ENCODE measurements at places on chromosomes 6 and 20.

- DNase-seq = no peak
Measured at GRCh38 chr6:7761051-7761450, 35.2 kb downstream of the BMP6 start.

- DNase-seq = no peak
Measured at GRCh38 chr6:22083119-22083518, 213.7 kb downstream of the PRL start.

- no peak for DNase-seq
Measured at GRCh38 chr20:5197270-5197827, 70.5 kb downstream of the CDS2 start.

DNA sequence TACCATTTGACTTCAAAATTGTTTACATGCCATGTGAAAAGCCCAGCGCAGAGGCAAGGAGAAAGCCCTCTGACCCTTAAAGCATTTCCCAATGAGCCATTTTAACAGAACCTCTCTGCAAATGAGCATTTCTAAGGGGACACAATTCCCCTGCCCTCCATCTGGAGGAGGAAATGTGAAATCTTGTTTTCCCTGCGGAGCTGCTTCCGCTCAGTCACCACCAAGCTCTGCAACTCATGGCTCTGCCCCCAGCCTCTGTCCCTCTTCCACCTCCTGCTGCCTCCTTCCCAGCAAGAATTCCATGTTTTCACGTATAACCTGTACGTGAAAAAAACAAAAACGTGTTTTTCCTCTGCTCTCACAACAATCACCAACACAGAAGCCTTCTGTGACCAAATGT lies 12.3 kb downstream of the RIN2 start:
- no peak for DNase-seq

GRCh38 chr6:33166363-33166762 lies 25.9 kb downstream of the COL11A2 start:
- DNase-seq = no peak

DNA sequence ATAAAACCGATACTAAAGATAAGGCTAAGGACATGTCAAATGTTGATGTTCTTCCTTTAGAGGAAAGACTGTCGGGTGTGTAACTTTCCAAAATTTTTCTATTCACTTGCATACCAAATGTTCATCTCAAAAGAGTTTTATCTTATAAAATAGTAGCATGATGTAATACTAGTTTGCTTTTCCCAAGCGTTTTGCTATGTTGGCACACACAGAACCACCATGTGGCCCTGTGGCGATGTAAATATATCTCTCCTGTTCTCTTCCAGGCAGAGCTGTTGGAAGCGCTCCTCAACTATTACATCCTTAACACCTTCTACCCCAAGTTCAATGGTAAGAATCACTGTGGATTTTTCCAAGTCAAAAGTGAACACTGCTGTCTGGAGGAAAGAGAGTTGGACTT lies 26.5 kb downstream of the LBP start:
- no peak for DNase-seq

DNA sequence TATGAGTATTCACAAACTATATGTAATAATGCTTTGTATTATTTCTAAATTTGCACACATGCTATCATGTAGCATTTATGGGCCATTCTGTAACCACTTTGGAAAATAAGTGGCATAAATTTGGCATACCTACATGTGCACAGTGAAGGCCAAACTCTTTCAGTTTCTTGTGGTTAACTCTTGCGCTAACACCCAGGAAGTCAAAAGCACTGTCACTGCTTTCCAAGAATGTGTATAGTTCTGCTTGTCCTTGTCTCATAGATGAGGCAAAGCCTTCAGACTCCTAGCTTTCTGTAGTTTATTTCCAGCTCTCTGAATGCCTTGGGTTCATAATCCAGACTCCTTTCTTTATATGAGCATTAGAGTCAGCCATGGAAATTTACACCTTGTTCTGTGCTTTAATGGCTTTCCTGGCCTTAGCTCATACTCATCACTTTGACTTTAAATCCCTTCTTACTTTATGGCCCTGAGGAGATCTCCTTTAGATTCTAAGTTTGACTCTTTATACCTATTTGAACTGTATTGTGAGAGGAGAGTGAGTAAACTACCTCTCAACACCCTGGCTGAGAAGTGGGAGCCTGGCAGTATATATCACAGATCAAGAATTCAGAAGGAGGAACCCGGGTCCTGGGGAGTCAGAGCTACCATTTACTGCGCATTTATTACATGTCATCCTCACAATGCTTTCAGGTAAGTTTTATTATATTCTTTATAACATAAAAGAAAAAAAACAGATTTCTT lies 949 bp upstream of the SLC17A3 start:
- no peak for DNase-seq

- no peak for DNase-seq
Measured at GRCh38 chr20:25399037-25399430, 8.4 kb upstream of the ABHD12 start.

- no peak for DNase-seq
Measured at GRCh38 chr6:149492798-149493343, 8.1 kb upstream of the ZC3H12D start.

- no peak for DNase-seq
Measured at GRCh38 chr20:49982072-49982345, 771 bp upstream of the SNAI1 start.

- DNase-seq = no peak
Measured at GRCh38 chr6:47360388-47360787, 50.7 kb upstream of the TNFRSF21 start.

DNA sequence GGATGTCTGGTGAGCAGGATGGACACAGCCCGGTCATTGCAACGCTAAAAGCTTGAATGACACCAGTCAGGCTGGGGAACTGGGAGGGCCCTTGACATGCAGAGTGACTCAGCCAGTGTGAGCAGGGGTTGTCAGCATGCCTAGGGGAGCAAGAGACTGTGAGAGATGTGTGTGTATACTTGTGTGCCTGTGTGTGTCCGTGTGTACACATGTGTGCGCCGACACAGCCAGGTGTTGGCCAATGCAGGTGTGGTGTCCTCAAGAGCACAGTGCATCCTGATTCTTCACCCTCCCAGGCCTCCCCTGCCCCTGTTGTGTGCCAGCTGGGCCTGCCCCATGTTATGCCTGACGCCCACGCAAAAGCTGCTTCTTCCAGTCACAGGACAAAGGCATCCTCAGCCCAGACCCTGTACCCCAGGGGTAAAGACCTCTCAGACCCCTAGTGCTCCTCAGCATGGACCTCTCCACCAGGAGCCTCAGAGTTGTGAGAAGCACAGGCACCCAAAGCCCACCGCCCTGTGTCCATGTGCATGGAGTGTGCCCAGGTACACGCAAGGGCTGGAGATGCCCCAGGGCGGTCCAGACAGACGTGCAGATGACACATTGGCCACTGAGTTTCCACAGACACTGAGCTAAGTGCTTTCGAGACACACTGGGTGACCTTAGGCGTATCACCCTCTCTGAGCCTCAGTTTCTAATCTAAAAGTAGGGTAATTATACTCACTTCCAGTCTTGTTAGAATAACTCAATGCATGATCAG lies 16.6 kb downstream of the NRSN2 start:
- no peak for DNase-seq

- no peak for DNase-seq
Measured at GRCh38 chr6:14634072-14634471, 516.5 kb downstream of the CD83 start.

DNA sequence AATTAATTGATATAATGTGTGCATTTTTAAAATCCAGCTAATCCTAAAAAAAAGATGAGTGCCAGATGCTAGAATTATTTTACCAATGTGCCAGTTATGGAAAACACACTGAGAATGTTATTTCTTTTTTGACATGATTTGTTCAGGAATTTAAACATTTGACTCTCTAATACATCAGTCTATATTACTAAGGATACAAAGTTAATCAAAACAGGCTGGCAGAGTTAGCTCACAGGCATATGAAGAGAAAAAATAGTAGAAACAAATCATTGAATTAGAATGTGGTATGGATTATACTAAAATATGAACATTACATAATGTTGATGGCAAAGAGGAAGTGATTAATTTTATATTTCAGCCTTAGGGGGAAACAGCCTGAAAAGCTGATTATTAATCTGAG lies 368.3 kb upstream of the GJE1 start:
- DNase-seq = no peak

DNA sequence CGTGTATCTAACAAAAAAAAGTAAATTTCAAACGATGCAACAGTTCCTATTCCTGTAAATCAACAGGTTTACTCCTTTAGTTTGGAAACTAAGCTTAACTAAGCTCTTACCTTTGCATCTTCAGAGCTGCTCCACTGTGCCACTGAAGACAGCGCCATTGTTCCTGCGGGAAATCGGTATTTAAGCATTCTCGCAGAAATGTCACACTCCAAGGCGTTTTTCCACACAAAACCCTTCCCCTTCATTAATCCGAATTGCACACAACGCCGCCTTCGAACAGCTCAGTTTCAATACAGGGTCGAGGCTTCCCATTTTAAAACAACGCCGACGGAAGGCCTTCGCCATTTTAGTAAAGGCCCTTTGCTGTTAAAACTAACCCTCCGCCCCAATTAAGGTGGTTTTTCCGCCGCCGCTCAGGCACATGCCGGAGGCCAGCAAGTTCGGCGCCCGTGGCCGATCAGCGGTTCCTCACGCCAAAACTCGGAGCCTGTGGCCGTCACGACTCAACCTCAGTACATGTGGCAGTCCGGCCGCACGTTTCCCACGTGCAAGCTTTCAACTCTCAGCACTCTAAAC lies 35.4 kb upstream of the SYNCRIP start:
- DNase-seq = no peak

GRCh38 chr6:117619178-117619577 lies 16.9 kb upstream of the GOPC start:
- DNase-seq = no peak

DNA sequence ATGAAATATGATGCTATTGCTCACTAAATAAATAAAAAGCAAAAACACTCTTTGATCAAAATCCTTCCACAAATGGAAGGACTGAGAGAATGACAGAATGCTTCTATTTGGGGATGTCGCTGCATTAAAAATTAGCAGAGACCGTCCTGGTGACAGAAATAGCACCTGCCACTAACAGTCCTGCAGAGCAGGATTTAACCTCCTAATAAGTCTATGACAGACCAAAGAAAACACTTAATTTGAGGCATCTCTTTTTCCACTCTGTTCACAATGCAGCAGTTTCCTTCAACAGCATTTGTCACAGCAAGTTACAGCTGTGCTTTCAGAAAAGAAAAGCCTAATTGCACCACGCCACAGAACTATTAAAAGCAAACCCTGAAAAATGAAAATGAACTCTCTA lies 140.6 kb upstream of the BEND6 start:
- DNase-seq = no peak

GRCh38 chr6:52392944-52393343 lies 27.2 kb upstream of the EFHC1 start:
- DNase-seq = no peak

DNA sequence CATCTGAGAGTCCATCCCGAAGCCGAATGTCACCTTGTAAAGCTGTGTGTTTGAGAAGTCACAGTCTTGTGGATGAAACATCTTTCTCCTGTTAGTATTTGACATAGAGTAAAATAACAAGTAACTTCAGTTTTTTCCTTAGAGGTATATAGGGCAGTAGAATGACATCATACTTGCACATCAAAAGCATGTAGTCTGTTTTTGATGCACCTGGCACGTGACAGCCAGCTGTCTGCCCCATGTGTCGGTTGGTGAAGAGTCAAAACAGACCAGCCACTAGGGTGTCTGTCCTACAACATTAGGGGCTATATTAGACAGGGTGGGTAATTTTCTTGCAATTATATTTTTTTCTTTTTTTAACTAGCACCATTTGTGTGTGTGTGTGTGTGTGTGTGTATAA lies 70.2 kb downstream of the SNX9 start:
- DNase-seq = no peak

DNA sequence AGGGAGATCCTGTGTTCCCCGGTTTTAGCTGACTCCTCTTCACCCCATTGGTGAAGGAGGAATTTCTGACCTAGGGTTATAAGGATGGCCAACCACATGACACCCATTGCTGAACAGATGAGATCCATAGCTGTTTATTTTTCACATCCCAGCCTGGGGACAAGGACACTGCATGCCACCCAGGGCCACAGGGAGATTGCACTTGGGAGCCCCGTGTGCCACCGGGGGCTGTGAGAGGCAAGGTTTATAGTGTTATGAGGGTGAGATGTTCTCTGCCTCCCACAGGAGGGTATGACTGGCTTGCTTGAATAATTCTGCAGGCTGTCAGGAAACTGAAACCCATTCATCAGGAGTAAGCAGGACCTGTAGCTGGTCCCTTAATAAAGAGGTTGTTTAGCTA lies 14.7 kb upstream of the SLPI start:
- no peak for DNase-seq

GRCh38 chr6:15285682-15286294 lies 39.9 kb downstream of the JARID2 start:
- DNase-seq = no peak

DNA sequence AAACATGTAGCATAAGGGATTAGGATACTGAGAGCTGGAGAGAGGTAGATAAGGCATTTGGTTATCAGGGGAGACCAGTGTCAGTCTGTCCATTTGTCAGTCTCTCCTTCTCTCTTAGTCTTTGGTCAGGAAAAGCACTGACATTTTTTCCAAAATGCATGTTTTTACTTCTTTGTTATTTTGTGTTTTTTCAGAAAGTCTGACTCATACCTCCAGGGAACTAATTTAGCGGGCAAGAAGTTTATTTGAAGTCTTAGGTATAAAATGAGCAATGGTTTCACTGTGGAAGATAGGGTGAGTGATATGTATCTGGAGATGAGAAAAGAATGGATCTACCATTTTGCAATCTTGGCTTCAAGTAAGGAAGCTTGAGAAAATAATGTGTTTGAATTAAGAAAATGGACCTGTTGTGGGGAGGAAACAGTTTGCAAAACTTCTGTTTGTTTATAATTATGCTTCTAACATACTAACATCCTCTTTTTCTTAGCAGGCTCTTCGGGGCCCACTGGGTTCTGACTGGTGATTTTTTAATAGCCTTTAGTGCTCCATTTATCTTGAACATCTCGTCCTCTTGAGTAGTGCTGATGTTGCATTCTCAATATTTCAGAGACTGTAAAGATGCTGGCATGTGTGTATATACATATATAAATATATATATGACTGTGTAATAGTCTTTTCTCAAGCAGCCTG lies 66.9 kb upstream of the FABP7 start:
- no peak for DNase-seq

- DNase-seq = no peak
Measured at GRCh38 chr6:84119277-84119676, 85.7 kb downstream of the MRAP2 start.

- no peak for DNase-seq
Measured at GRCh38 chr6:105319331-105319730, 83.6 kb downstream of the PREP start.

Data from activated CD8-positive, alpha-beta memory T cell treated with anti-CD3 and anti-CD28 coated beads for 4 hours (primary cell).